ENCODE measurements at places on chromosomes 11 and 22.

DNA sequence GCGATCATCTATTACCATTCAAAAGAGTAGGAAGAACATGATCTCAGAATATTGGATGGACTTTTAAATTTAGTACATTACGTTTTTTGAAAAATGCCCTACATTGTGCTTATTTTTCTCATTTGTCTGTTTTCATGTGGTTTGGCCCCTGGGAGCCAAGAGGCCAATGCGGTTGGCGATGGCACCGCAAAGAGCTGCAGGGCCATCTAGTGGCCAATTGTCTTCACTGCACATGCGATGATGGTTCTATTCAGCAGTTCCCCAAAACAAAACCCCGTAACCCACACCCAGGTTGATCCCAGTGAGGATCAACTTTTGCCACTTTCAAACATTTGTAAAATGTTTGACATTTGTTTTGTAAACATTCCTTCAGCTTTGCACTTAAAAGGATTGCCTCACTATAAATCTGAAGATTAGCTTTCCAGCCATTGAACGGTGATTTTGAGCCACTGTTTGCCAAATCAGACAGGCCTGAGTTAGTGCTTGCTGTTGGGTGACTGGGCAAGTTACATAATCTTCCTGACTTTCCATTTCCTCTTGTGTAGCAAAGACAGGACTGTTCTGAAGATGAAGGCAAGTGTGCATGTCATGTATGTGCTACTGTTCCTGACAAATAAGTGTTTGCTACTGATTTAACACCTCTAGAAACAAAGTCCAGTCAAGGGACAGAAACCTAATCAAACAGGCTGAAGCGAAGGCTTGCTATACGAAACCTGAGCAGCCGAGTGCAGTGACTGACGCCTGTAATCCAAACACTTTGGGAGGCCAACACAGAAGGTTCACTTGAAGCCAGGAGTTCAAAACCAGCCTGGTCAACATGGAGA lies 29.2 kb upstream of the XBP1 start:
- H3K36me3 ChIP-seq: no peaks in the 10 kb centered on the region
- H3K4me3 ChIP-seq: no peak overlapping the region
- DNase-seq: peak; percentile 90
- peaks cover 22% of the 10 kb centered on the region for H3K4me1 ChIP-seq
- H3K27ac ChIP-seq: no peak overlapping the region

GRCh38 chr11:112298535-112298934 lies 37.9 kb upstream of the PLET1 start:
- H3K27ac ChIP-seq: no peak overlapping the region
- no peak overlapping the region for H3K4me3 ChIP-seq
- no peaks in the 10 kb centered on the region for H3K36me3 ChIP-seq
- no peaks in the 10 kb centered on the region for H3K27me3 ChIP-seq

DNA sequence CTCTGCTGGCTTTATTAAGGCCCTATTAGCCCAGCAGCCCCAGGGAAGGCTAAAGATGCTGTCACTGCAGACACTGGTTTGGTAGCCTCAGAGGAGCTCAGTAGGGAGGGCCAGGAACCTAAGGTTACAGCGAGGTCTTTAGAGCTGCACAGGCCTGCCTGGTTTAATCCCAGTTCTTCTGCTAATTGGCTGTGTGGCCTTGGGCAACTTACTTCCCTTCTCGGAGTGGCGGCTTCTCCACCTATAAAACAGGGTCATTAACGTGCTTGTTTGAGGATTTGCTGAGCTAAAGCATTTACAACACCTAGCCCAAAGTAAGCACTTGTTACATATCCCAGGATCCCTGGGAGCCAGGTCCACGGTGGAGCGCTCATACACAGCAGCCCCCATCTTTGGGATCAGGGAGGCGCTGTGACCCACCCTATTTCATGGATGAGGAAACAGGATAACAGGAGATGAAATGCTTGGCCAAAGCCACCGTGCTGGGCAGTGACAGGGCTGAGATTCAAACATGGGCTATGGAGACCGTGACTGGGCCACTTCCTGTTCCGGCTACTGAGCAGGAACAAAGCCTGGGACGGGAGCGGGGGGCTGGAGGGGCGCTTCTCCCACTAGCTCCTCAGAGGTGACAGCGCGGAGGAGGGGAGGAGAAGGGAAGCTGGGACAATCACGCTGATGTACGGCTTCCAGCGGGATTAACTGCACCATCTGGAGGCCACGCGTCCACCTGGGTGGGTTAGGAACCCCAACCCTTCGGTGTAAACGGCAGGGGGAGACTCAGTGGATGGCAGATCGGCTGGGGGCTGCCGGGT lies 61.5 kb downstream of the IGLL1 start:
- no peak overlapping the region for H3K4me3 ChIP-seq
- peaks cover 20% of the 10 kb centered on the region for H3K27me3 ChIP-seq
- no peaks in the 10 kb centered on the region for H3K36me3 ChIP-seq

GRCh38 chr22:39935116-39935515 lies 25.1 kb upstream of the TMA7B start:
- H3K36me3 ChIP-seq: no peaks in the 10 kb centered on the region
- no peak for DNase-seq
- H3K4me3 ChIP-seq: no peak overlapping the region
- no peaks in the 10 kb centered on the region for H3K4me1 ChIP-seq
- no peaks in the 10 kb centered on the region for H3K27me3 ChIP-seq
- H3K27ac ChIP-seq: no peak overlapping the region

- no peaks in the 10 kb centered on the region for H3K27me3 ChIP-seq
- no peak for DNase-seq
- H3K4me1 ChIP-seq: peaks cover 26% of the 10 kb centered on the region
Observed at GRCh38 chr11:77475206-77475605, 1.3 kb upstream of the PAK1 start.

- DNase-seq: no peak
- H3K27me3 ChIP-seq: no peaks in the 10 kb centered on the region
- peaks cover 8% of the 10 kb centered on the region for H3K36me3 ChIP-seq
- no peak overlapping the region for H3K4me3 ChIP-seq
Observed at GRCh38 chr11:762421-763072, 14.7 kb downstream of the GATD1 start.

- no peaks in the 10 kb centered on the region for H3K36me3 ChIP-seq
- no peaks in the 10 kb centered on the region for H3K27me3 ChIP-seq
- H3K4me3 ChIP-seq: peak overlapping the region; percentile 93
- peaks cover 32% of the 10 kb centered on the region for H3K4me1 ChIP-seq
Observed at GRCh38 chr11:119100246-119100970, 1.2 kb downstream of the DPAGT1 start.

DNA sequence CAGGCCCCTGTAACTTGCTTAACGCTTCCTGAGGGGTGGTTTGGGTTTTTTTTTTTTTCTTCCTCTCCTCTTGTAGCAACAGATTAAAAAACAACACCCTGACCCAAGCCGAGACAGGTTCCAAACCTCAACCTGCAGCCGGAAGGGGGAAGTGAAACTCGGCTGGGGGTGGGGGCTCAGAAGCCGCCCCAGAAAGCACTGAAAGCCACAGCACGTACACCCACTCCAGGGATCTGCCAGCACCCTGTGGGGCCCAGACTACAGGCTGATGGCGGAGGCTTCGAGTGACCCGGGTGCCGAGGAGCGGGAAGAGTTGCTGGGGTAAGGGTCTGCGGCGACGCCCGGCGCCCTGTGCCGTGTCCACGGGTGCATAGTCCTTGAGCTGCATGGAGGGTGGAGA lies at the start of gene LSP1:
TSS of gene LSP1 (plus strand) at position 208 of the 400 bp plus-strand sequence. CDS start at position 269, 61 bp downstream.
- H3K27me3 ChIP-seq: no peaks in the 10 kb centered on the region
- DNase-seq: peak; percentile 88
- peaks cover 46% of the 10 kb centered on the region for H3K4me1 ChIP-seq
- peak within 1 kb of the TSS; percentile 100 for H3K27ac ChIP-seq

DNA sequence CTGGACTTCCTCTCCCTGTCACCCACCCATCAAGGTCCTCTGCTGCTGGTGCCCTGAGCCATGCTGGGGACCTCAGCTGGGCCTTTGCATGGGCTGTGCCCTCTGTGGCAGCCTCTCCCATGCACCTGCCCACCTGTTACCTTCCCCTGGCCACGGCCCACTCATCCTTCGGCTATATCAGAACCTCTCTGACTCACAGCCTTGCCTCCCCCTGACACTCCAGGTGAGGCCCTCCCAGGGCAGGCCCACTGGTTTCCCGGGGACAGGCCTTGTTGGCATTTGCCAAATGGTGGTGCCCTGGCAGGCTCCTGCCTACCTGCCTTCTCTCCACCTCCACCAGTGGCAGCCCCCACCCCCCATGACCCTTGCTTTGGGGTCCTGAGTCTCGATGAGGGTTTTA lies 73.7 kb upstream of the PRR5 start:
- H3K27ac ChIP-seq: no peak overlapping the region
- no peaks in the 10 kb centered on the region for H3K36me3 ChIP-seq
- no peak overlapping the region for H3K4me3 ChIP-seq
- H3K4me1 ChIP-seq: no peaks in the 10 kb centered on the region

- H3K27me3 ChIP-seq: peaks cover 84% of the 10 kb centered on the region
- H3K4me3 ChIP-seq: no peak overlapping the region
- no peaks in the 10 kb centered on the region for H3K36me3 ChIP-seq
- DNase-seq: no peak
- no peaks in the 10 kb centered on the region for H3K4me1 ChIP-seq
- no peak overlapping the region for H3K27ac ChIP-seq
Observed at GRCh38 chr22:44611880-44612496, 90.0 kb upstream of the PRR5 start.

- no peak overlapping the region for H3K27ac ChIP-seq
- no peaks in the 10 kb centered on the region for H3K27me3 ChIP-seq
- no peak for DNase-seq
- H3K4me3 ChIP-seq: no peak overlapping the region
- no peaks in the 10 kb centered on the region for H3K36me3 ChIP-seq
Observed at GRCh38 chr11:9046481-9046880, 42.7 kb upstream of the NRIP3 start.

DNA sequence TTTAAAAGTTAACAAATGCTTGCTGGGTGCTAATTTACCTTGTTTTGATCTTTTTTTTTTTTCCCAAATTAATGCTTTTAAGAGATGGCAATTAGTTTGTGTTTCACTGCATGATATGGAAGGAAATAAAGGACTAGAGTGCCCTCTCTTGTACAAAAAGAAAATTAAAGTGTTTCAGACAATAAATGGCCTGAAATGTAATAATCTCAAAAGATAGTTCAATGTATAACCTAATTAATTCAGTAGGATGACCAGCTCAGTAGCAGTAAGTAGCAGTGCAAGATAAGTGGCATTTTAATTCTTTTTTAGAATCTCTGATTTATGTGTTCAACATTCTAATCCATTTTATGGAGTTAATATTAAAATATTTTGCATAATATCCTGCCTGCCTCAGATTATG lies 39.9 kb upstream of the MYO18B start:
- H3K27ac ChIP-seq: no peak overlapping the region
- H3K4me3 ChIP-seq: no peak overlapping the region

DNA sequence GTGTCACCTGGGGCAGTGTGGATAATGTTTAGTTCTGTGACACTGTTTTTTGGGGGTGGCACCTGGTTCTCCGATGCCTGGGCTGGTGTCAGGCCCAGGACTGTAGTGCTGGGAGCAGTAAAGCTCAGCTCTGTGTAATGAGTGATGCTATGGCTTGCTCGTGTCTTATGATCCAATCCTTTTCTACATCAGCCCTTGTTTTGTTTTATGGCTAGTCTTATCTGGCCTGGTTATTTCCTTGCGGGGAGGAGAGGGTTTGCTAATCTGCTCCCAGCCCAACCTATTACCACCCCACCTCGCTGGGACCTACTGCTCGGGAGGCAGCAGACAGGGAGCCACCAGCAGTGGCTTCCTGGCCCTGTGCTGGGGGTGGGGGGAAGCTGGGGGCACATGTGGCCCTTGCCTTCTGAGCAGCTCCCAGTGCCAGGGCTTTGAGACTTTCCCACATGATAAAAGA lies 35.0 kb upstream of the TPBGL start:
- peaks cover 14% of the 10 kb centered on the region for H3K27me3 ChIP-seq
- H3K4me3 ChIP-seq: no peak overlapping the region
- H3K4me1 ChIP-seq: no peaks in the 10 kb centered on the region
- no peaks in the 10 kb centered on the region for H3K36me3 ChIP-seq
- H3K27ac ChIP-seq: no peak overlapping the region

DNA sequence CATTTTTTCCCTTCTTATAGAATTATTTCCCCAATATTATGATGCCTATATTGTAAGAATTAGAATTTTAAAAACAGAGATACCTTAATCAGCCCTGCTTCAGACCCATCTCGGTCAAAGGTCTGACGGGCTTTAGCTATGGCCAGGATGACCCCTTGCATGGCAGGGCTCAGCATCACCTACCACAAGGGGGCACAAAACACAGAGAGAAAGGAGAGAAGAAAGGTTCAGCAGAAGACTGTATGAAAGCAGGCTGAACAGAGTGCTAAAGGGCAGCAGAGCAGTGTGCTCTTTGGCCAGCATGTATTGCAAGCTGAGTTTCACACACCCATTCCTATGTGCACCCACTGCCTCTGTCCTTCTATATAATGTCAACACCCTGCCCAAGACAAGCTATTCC lies 26.8 kb downstream of the CLDN25 start:
- no peaks in the 10 kb centered on the region for H3K27me3 ChIP-seq
- H3K4me3 ChIP-seq: no peak overlapping the region
- no peak overlapping the region for H3K27ac ChIP-seq
- no peaks in the 10 kb centered on the region for H3K4me1 ChIP-seq

DNA sequence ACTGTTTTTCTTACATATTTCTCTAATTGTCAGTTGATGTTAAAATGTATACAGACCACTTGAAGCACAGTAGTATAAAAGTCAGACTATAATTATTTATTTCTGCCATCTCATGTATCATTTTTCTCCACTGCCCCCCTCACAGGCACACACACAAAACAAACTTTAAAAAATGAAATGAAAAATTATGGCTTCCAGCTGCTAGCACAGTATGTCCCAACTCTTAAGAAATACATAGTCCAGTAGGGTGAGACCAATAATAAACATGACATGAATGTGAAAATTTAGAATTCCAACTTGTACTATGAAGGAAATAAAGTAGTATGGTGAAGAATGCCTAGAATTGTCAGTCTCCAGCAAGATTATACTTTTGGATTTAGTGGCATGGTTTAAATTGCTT lies 1247.9 kb downstream of the JRKL start:
- no peak for DNase-seq
- H3K27ac ChIP-seq: no peak overlapping the region
- H3K4me3 ChIP-seq: no peak overlapping the region
- no peaks in the 10 kb centered on the region for H3K36me3 ChIP-seq
- no peaks in the 10 kb centered on the region for H3K27me3 ChIP-seq

DNA sequence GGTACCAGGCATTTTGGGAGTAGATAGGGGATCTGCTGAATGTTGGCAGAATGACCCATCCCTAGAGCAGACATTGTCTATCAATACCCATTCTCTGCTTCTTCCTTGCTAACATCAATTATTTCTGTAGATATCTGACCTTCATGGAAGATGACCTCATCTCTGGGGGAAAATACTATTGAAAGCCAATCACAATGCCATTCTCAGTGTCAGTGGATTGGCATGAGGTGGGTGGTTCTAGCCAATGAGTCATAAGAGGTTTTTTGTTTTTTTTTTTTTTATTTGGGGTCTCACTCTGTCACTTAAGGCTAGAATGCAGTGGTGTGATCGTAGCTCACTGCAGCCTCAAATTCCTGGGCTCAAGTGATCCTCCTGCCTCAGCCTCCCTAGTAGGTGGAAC lies 42.5 kb downstream of the SNX19 start:
- H3K4me3 ChIP-seq: no peak overlapping the region
- no peaks in the 10 kb centered on the region for H3K27me3 ChIP-seq
- H3K36me3 ChIP-seq: no peaks in the 10 kb centered on the region
- no peak overlapping the region for H3K27ac ChIP-seq
- DNase-seq: no peak

GRCh38 chr11:766106-766935 lies 11.0 kb downstream of the GATD1 start:
- peaks cover 8% of the 10 kb centered on the region for H3K36me3 ChIP-seq
- no peak overlapping the region for H3K27ac ChIP-seq
- H3K27me3 ChIP-seq: no peaks in the 10 kb centered on the region
- no peaks in the 10 kb centered on the region for H3K4me1 ChIP-seq
- H3K4me3 ChIP-seq: no peak overlapping the region

Data from MM.1S (cell line).